ENCODE measurements at places on chromosomes 7 and 10.

DNA sequence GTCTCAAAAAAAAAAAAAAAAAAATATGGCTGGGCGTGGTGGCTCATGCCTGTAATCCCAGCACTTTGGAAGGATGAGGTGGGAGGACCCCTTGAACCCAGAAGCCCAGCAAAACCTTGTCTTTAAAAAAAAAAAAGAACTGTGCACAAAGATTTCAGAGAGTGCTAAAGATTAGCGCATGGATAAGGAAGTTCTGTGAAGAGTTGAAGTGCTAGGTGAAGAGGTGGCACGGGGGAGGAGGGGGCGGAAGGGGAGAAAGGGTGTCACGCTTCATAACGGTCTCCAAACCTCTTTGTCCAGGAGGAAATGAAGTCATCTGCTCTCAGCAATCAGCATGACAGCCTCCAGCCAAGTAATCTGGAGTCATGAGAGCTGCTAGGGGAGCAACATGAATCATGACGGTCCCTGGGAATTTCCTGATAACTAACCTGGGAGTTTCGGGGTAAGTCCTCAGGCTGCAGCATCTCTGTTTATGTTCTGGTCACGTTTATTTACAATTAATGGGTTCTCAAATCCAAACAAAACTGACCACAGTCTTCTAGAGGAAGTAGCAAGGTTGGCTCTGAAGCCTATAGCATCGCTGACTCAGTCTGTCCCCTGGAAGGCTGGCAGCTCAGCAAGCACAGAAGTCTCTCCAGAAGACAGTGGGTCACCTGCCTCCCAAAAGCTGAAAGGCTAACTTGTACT lies 1.9 kb upstream of the PLAU start:
- DNase-seq: no peak

DNA sequence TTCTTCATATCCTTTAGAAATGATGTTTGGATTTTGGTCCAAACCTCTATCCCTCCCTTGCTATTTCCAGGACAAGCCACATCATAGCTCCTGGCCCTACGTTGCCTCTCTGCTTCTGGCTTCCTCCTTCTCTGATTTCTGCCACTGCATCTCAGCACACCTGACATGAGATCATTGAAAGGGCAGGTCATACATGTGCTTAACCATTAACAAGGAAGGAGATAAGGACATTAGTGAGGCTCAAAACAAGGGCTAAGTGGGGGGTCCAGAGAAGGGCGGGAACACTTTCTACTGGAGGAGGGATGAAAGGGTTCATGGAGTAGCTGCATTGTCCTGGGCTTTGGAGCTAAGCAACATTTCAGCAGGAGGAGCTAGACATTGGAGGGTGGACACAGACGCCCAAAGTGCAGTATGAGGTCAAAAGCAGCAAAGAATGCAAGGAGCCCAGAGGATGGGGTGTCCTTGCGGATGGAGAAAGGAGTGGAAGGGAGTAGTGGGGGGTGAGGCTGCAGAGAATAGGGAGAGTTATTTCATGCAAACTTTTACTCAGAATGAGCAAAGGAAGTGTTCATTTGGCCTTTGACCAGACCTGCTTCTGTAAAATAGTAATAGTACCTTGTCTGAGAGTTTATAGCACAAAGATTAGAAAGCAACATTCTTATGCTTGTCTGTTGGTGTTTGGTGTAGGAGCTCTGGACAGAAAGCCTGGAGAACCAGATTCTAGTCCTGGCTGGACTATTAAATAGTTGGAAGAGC lies 102.4 kb upstream of the CREB5 start:
- DNase-seq: no peak

DNA sequence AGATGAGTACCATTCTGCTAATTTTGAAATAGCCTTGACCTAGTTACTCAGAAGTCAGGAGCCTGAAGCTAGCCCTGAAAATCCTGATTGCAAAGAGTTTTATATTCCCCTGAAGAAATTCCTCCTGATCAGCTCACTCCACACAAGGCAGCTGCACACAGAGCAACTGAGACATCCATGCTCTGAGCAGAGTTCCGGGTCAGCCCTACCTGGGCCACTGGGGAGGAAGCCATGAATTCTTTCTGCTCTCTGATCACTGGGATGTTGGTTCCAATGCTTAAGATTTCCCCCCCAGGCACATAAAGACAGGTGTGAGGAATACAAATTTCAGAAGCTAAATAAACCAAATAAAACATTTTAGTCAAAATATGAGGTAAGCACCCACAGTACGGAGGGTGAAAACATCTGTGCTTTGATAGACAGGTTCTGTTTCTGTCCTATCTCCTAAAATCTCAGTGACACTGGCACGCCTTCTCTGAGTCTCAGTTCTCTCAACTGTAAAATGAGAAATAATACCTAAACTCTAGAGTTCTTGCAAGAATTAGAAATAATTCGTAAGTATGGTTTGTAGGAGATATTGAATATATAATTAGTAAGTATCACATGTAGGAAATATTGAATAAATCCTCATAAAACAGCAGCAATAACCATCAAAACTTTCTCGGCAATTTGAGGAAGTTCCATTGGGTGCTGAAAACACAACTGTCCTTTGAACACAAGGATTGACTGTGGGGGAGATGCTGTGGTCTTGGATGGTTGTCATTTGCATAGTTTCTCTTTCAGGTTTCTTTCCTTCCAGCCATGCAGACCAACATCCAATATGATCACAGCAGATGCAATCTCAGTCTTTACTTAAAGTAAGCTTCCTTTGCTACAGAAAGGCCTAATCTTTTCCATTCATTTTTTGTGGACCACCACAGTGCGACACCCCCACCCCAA lies 133.0 kb upstream of the TNS3 start:
- DNase-seq: no peak

- DNase-seq: no peak
These were observed 200.9 kb upstream of the CNTNAP2 start for GRCh38 chr7:145915679-145916078.

DNA sequence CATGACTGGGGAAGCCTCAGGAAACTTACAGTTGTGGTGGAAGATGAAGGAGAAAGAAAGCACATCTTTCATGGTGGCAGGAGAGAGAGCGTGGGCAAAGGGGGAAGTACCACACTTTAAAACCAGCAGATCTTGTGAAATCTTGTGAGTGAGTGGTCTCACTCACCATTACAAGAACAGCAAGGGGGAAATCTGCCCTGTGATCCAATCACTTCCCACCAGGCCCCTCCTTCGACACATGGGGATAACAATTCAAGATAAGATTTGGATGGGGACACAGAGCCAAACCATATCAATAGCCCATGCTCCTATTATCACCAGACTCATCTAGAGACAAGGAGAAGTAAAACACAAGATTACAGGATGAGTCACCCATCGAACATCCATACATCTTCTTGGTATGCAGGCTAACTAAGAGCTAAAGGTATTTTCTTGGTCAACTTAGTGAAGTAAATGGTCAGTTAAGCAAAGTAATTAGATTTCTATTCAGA lies 55.3 kb upstream of the YAE1 start:
- no peak for DNase-seq

GRCh38 chr7:41925946-41926345 lies 223.1 kb upstream of the INHBA start:
- DNase-seq: no peak

Data from D341Med (cell line).